ENCODE measurements at places on chromosomes 12 and 14.

DNA sequence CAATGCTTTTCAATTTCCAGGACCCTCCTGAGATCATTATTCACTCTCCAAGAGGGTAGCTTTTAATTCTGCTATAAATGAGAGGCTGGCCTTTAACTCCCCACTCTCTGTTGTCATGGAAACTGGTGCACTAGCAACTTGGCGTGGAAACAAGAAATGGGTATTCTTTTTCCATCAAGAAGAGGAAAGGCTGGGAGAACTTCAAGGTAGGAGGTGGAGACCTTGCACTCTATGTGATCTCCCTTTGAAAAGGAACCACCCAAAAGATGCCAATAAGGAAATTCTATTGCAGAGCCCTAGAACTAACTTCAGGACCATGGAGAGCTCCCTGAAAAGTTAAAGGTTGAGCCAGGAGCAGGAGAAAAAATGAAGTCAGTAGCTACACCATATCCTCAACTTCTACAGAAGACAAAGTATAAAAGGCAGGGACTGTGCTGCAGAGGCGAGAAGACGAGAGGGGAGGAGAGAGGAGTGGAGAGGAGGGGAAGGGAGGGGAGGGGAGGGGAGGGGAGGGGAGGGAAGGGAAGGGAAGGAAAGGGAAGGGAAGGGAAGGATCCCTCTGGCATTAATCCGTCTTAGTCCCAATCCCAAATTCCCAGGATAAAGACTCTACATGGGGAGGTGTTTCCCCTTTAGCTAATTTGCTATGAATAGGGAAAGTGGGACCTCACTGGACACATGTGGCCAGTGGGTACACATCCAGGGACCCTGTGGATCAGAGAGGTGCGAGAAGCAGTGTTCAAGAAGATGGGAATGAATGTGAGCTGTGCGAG, 46.7 kb upstream of the FICD start:
- DNase-seq: peak; percentile 41

DNA sequence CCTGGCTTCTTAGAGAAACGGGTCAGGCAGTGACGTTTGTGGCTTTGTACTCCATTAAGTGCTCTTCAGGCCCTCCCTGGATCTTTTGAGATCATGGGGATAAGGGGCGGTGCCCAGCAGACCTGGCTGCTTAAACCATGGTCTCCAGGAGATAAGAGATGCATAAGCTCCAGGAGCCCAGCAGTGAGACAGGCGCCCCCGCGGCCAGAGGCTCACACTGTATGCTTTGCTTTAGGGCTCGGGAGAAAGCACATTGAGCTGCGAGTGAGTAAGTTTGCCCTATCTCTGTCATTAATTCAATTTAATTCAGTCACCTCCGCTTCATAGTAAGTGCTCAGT, 359.5 kb downstream of the CACNA1C start:
- no peak for DNase-seq

- no peak for DNase-seq
Observed at GRCh38 chr14:63443988-63444387, 99.2 kb downstream of the PPP2R5E start.

DNA sequence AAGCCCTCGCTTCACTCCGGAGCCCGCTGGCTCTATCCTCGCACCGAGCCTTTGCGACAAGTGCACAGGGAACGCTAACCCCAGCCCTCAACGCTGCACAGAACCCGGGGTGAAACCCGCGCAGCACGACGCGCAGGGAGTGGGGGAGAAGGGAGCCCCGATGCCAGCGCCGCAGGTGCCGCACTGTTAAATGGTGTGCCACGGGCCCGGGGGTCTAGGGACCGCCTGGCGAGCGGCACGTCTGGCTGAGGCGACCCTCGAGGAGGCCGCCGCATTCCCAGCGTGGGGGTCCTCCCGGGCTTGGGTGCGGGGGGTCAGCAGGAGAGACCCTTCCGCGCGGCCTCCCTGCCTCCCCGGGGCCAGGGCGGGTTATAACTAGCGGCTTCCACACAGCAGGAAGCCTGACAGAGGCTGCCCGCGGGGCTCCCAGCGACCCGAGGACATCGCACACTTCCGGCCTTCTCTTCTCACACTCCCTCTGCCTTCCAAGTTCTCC, 23.8 kb upstream of the LRTM2 start:
- DNase-seq: no peak

GRCh38 chr14:104382361-104383087, 197.0 kb upstream of the C14orf180 start:
- no peak for DNase-seq

- DNase-seq: no peak
Observed at GRCh38 chr12:110343114-110343513, 60.4 kb downstream of the ANAPC7 start.

- no peak for DNase-seq
Observed at GRCh38 chr14:68637106-68638021, 155.5 kb downstream of the ZFP36L1 start.

DNA sequence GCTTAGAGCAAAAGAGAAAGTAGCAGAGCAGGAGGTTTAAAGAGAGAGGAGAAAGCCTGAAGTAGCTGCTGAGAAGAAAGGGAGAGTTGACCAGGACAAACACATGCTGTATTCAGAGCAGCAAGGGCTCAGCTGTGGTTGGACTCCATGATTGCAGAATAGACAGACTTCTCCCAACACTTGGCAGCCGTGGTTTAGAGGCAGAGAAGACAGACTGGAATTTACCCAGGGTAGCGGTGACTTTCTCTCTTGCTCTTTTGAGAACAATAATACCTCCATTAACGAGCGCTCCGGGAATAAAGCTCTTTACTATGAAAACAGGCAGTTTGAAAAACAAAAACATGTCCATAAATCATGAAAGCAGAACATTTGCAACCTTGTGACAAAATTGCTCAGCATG, 21.4 kb upstream of the IGF1 start:
- DNase-seq: no peak

DNA sequence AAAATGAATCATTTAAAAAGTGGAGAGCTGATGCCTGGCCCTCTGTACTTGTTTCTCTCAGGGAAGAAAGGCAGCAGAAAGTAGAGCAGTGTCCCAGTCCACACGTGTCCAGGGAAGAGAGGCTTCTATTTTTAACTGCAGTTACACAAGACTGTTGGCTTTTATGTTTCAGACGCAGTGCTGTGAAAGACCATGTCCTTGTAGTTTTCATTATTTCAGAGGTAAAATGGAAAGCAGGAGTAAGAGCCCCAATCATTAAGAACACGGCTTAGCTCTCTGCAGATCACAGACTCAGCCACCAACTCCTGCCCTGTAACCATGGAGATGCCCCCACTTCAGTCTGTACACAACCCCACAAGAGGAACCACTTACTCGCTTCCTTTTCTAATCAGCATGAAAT, 336.3 kb downstream of the DAD1 start:
- DNase-seq: no peak

- peak; percentile 67 for DNase-seq
Observed at GRCh38 chr12:55019784-55020183, at the start of gene NEUROD4. Gene NEUROD4, plus strand, starts transcription at chr12:55019974. Its CDS starts 6,466 bp downstream, at chr12:55026440.

- DNase-seq: peak; percentile 28
Observed at GRCh38 chr12:121181181-121181580, 28.7 kb upstream of the P2RX4 start.

- DNase-seq: no peak
Observed at GRCh38 chr14:34064349-34064748, 113.5 kb upstream of the EGLN3 start.

DNA sequence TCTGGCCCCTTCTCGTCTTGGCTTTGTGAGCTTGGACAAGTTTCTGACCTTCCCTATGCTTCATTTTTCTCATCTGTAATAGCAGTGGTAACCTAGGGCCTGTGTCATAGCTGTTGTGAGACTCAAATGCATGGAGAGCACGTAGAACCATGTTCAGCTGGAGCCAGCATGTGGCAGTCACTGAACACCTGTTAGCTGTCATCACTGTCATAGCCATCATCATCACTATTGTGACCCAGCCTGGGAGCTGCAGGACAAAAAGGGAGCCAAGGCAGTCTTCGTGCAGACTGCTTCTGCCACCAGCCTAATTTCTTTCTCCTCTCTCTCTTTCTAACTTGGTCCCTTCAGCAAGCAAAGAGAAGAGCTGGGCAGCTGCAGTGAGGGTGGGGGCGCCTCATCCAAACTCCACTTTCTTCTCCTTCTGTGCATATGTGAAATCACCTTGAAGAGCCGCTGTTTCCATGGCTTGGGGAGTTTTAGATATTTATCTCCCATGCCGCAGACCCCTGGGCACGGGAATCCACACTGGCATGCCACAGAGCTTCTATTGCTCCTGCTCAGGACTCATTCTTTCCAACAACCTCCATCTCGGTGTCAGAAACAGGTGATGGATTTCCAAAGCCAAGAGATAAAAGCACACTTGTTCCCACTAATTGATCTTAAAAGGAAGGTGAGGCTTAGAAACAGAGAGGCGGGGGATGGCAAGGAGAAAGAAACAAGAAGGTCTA, 87.0 kb downstream of the SRRM4 start:
- no peak for DNase-seq

All from A172 (cell line).